ENCODE measurements at places on chromosomes 1 and 21. TPM values are rescaled to one million over a fixed set of nuclear protein-coding genes. Genes with fewer than 3 reads are reported as not detected.

- H3K36me3 ChIP-seq, result no peaks in the 10 kb centered on the region
- H3K4me1 ChIP-seq, result no peaks in the 10 kb centered on the region
- peaks cover 43% of the 10 kb centered on the region for H3K27me3 ChIP-seq
- H3K27ac ChIP-seq, result no peak overlapping the region
- DNase-seq, result no peak
Measured at GRCh38 chr1:44613941-44614340, 60.3 kb downstream of the TMEM53 start.

DNA sequence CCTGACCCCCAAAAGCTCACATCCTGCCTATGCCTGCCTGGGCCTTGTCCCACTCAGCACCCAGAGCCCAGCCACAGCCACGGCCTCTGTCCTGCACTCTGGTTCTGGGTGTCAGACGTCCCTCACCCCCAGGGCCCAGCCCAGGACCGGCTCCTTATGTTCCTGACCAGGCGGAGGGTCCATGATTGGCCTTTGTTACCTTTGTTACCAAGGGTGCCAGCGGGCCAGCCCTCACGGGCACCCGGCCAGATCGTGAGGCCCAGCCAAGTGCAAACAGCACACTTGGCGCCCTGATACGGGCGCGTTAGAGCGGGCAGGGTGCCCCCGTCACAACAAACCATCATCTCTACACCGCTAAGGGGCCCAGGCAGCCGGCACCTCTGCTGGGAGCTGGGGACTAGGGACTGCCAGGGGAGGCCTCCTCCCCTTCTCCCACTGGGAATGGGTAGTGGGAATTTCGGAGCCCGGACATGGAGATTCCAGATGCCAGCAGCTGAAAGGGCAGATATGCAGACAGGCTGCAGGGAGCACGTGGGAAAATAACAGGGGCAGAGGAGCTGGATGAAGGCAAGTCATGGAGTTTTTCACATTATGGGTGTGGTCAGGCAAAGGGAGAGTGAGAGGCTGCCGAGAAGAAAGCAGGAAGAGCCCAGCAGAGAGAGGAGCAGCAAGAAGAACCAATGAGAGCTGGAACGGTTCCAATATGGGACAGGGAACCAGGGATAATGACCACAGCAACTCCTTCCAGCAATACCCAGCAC lies 22.1 kb downstream of the HSPG2 start:
- H3K27ac ChIP-seq, result peak overlapping the region; percentile 75
- peak; percentile 59 for DNase-seq
- H3K4me1 ChIP-seq, result peaks cover 92% of the 10 kb centered on the region
- no peak overlapping the region for H3K4me3 ChIP-seq
- H3K36me3 ChIP-seq, result peaks cover 14% of the 10 kb centered on the region

DNA sequence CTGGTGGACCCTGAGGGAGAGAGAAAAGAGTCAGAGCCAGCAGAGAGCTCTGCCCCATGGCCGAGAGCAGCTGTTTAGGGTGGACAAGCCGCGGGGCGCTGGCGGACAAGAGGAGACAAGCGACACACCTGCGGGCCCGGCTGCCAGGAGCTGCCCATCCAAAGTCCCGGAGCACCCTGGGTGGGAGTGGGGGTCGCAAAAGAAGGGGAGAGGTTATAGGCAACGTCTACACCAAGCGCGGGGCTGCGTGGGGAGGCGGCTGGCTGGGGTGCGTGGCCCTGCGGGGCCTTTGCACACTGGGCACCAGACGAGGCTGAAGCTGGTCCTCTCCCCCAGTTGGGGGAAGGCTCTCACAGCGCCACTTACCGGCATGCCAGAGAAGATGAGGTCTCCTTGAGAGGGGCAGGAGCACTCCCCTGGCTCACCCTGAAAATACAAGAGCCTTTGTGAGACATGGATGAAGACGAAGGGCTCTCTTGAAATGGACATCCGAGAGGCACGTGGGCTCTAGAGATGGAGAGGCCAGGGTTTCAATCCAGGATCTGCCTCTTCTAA lies 24.1 kb downstream of the COL16A1 start:
- no peak overlapping the region for H3K4me3 ChIP-seq
- peaks cover 19% of the 10 kb centered on the region for H3K4me1 ChIP-seq
- no peak overlapping the region for H3K27ac ChIP-seq
- no peaks in the 10 kb centered on the region for H3K36me3 ChIP-seq
- DNase-seq, result no peak

GRCh38 chr1:245382981-245383380 lies 228.2 kb downstream of the KIF26B start:
- no peaks in the 10 kb centered on the region for H3K27me3 ChIP-seq
- H3K4me1 ChIP-seq, result no peaks in the 10 kb centered on the region
- no peak overlapping the region for H3K4me3 ChIP-seq
- DNase-seq, result no peak

GRCh38 chr1:91830242-91831131 lies 55.5 kb downstream of the TGFBR3 start:
- no peak overlapping the region for H3K4me3 ChIP-seq
- DNase-seq, result peak; percentile 95
- no peaks in the 10 kb centered on the region for H3K27me3 ChIP-seq
- H3K36me3 ChIP-seq, result no peaks in the 10 kb centered on the region
- no peak overlapping the region for H3K27ac ChIP-seq
- H3K4me1 ChIP-seq, result peaks cover 4% of the 10 kb centered on the region

DNA sequence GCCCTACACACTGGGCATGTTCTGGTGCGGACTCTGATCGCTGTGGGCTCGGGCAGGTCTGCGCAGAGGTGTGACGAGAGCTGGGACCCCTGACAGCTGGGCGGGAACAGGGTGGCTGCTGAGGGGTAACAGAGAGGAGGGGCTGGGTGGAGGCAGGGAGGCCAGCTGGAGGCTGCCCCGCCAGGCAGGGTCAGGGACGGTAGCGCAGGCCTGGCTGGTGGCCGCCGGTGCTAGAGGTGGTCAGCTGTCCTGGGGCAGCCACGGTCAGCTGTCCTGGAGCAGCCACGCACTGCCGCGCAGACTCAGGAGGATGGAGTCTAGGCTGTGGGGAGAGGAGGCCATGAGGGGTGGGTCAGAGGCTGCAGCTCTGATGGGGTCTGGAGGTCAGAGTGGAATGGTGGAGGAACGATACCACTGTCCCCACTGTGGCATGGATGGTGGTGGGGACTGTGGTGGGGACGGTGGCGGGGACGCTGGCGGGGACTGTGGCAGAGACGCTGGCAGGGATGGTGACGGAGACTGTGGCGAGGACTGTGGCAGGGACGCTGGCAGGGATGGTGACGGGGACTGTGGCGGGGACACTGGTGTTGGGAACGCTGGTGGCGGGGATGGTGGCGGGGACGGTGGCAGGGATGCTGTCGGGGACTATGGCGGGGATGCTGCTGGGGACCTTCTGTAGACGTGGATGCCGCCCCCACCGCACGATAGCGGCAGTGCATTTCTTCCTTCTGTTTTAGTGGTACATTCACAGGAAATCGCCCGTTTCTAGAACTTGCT lies 21.3 kb upstream of the LRRC3 start:
- DNase-seq, result no peak
- no peaks in the 10 kb centered on the region for H3K27me3 ChIP-seq
- H3K36me3 ChIP-seq, result no peaks in the 10 kb centered on the region
- H3K4me3 ChIP-seq, result no peak overlapping the region

GRCh38 chr1:19000065-19000464 lies 43.6 kb upstream of the IFFO2 start:
- no peak overlapping the region for H3K4me3 ChIP-seq
- no peaks in the 10 kb centered on the region for H3K36me3 ChIP-seq
- H3K27ac ChIP-seq, result no peak overlapping the region
- H3K4me1 ChIP-seq, result no peaks in the 10 kb centered on the region

GRCh38 chr1:115198938-115199337 lies 109.6 kb upstream of the TSPAN2 start:
- no peaks in the 10 kb centered on the region for H3K27me3 ChIP-seq
- DNase-seq, result no peak
- no peak overlapping the region for H3K4me3 ChIP-seq

GRCh38 chr21:25571726-25572121 lies 35.6 kb downstream of the MRPL39 start:
- H3K27me3 ChIP-seq, result no peaks in the 10 kb centered on the region
- H3K4me1 ChIP-seq, result peaks cover 41% of the 10 kb centered on the region
- peaks cover 2% of the 10 kb centered on the region for H3K36me3 ChIP-seq
- no peak overlapping the region for H3K27ac ChIP-seq

DNA sequence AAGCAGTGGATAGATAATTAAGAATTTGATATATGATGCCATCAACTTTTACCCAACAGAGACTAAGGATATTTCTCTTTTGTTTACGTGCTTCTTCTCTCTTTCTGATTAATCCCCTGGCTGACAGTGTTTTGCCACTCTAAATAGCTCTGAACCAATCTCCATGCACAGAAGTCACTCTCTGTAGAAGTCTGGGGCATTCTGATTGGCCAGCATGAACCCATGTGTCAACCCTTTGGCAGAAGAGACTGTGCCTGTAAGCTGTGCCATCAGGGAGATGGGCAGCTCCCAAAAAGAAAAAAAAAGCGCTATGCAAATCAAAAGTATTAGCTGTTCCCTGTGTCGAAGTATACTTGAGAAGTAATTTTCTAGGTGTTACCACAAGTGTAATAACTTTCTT lies 34.1 kb upstream of the NRIP1 start:
- no peak overlapping the region for H3K27ac ChIP-seq
- H3K4me3 ChIP-seq, result no peak overlapping the region
- DNase-seq, result no peak

DNA sequence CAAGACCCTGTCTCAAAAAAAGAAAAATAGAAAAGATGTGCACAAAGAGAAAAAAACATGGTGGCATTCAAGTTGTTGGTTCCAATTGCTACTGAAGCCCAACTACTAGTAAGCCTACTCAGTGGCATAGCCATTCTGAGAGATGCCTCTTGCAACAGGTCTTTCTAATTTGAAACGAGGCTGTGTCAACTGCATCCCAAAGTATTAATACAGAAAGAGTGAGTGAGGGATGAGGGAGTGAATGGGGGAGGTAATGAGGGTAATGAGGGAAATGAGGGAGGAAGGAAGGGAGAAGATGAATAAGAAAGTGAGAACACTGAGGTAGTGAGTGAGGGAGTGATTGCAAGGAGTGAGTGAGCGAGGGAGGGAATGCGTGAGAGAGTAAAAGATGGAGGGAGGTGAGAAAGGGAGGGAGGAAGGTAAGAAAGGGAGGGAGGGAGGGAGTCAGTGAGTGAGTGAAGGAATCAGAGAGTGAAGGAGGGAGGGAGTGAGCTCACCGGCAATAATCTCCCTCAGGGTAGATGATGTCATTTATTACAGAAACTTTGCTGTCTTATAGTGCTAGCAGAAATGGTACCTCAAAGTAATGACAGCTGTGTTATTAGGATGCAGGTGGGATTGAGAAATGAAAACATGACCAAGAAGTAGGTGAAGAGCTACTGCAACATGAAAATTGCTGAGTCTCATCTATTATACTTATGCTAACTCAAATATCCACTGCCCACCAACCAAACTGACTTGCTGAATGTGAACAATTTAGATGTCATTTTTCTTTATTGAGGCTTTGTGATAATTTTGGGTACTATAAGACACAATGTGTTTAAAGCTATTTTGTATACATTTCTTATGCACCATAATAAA lies 75.6 kb upstream of the ADAM30 start:
- no peak overlapping the region for H3K27ac ChIP-seq
- H3K4me1 ChIP-seq, result no peaks in the 10 kb centered on the region
- no peaks in the 10 kb centered on the region for H3K36me3 ChIP-seq
- H3K4me3 ChIP-seq, result no peak overlapping the region
- H3K27me3 ChIP-seq, result no peaks in the 10 kb centered on the region
- no peak for DNase-seq

GRCh38 chr1:23698466-23698865 lies 6.9 kb downstream of the RPL11 start:
- peaks cover 50% of the 10 kb centered on the region for H3K36me3 ChIP-seq
- peaks cover 19% of the 10 kb centered on the region for H3K4me1 ChIP-seq
- H3K27ac ChIP-seq, result no peak overlapping the region
- no peak for DNase-seq

- H3K4me3 ChIP-seq, result no peak overlapping the region
- no peak for DNase-seq
- H3K36me3 ChIP-seq, result no peaks in the 10 kb centered on the region
- H3K4me1 ChIP-seq, result peaks cover 20% of the 10 kb centered on the region
Measured at GRCh38 chr1:64505232-64505943, 35.5 kb downstream of the CACHD1 start.

- no peaks in the 10 kb centered on the region for H3K27me3 ChIP-seq
- H3K36me3 ChIP-seq, result no peaks in the 10 kb centered on the region
- peak overlapping the region; percentile 74 for H3K27ac ChIP-seq
- H3K4me1 ChIP-seq, result peaks cover 16% of the 10 kb centered on the region
- peak; percentile 87 for DNase-seq
Measured at GRCh38 chr1:39047374-39048229, 21.5 kb downstream of the NDUFS5 start.

DNA sequence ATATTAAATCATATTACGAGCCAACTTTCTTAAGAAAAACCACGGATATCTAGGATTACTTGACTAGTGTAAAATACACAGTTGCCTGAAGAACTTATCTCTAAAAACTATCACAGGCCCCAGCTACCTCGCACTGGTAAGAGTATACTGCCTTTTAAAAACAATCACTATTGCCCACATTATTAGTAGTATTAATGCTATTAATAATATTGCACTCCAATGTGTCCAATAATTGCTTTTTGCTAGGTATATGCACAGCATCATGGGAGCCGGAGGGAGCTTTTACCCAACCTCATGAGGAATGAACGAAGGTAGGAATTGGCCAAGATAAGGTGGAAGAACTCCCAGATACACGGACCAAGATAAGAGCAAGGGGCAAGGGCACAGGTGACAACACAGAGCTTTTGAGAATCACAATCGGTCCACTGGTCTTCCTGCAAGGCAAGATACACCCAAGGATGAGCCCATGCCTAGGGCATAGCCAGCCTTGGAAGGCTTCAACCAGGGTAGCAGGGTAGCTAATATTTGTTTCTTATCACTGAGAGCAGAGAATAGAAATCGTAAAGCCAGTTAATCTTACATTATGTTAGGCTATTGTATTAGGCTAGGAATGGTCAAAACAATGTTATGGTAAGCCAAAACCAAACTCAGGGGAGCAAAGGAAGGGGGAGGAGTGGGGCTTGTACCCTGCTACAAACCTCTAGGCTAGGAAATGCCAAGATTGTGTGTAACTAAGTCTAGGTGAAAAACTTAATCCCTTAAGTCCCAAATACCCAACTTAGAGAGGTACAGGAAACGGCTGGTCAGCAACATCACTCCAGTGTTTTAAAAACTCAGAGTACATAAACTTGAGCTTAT lies 9.4 kb downstream of the GLUL start:
- peaks cover 25% of the 10 kb centered on the region for H3K36me3 ChIP-seq
- H3K27ac ChIP-seq, result no peak overlapping the region
- no peaks in the 10 kb centered on the region for H3K27me3 ChIP-seq
- no peaks in the 10 kb centered on the region for H3K4me1 ChIP-seq
- no peak overlapping the region for H3K4me3 ChIP-seq

MXRA8 gene
- 0.82 TPM for total RNA-seq

LAMTOR5 gene
- 150 TPM for total RNA-seq

AMY2A gene
- total RNA-seq, result not detected

HSPA6 gene
- total RNA-seq, result not detected
